ENCODE measurements at places on chromosomes 2 and 18. TPM values are rescaled to one million over a fixed set of nuclear protein-coding genes. Genes with fewer than 3 reads are reported as not detected.

GRCh38 chr2:16655445-16655837 lies 10.2 kb downstream of the CYRIA start:
- no peak for DNase-seq

DNA sequence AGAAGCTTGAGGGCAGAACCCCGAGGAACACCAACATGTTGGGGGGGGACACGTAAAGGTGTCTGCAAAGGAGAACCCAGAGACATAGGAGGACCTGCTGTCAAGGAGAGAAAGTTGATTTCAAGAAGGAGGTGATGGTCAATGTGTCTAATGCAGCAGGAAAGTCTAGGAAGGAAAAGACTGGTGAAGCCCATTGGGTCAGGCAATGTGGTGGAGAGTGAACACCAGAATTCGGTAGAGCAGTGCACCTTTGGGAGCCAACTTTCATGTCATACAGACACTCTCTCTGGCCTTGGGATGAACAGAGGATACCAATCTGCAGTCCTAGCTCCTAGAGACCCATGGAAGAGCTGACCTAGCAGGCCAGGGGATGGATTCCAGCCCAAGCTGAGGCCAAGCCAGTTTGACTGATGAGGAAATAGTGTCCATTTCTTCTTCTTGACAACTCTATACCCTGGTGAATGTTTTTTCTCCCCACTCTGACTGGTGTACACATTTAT lies 101.9 kb downstream of the MYCN start:
- DNase-seq, result no peak

DNA sequence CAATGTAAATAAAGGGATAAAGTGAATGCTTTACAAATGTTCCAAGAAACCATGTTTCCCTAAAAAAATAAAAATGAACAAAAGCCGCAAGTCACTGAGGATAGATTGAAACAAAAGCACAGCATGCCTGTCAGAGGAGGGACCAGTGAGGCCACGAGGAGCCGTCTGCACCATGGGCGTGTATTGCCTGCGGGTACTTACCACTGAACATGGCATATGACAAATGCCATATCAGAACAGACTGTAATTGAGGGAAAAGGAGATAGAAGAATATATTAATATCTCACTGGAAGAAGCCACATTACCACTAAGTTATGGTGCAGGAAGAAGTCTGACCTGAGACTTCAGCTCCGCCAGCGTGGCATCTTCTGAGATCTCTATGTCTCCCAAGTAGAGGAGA lies 75.8 kb downstream of the USP40 start:
- no peak for DNase-seq

DNA sequence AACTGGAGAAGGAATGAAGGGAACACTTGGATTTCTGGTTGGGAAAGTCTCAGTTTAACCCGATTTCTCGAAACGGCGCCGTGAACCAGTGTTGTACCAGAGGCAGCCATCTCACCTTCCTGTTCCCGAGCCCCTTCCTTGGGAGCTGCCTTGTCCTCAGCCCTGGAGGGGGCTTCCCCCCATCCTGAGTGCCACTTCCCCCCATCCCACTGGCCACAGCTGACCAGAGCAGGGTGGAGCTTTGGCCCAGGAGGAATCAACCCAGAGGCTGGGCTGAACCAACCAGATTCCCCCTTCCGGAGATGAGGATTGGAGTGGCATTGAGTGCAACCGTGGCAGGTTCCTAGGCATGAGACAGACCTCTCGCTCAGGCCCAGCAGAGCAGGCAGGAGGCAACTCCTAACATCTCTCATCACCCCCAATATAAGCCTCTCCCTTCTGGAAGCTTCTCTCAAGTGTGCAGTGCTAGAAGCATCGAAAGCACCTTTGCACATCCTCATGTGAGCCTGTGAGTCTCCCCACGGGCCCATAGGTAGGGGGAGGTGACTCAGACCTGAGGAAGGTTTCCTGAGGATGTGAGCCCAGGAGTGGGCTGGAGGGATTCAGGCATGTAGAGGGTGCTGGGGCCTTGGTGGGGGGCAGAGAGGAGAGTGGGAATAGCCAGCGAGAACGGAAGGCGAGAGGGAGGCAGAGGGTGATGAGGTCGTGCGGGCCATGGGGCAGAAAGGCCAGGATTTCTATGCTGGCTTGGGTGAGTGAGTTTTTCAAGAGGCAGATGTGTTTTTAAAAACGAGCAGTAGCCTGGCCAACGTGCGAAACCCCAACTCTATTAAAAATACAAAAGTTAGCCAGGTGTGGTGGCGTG lies 11.9 kb downstream of the NGEF start:
- no peak for DNase-seq

- DNase-seq, result peak; percentile 36
These were observed 428.3 kb downstream of the MBD2 start for GRCh38 chr18:53796040-53796729.

- DNase-seq, result peak; percentile 68
These were observed 485 bp upstream of the GALNT3 start for GRCh38 chr2:165794536-165794928.

GRCh38 chr2:15241201-15241600 lies 319.9 kb downstream of the NBAS start:
- DNase-seq, result no peak

- no peak for DNase-seq
These were observed at the start of gene TTR for GRCh38 chr18:31591628-31592027. Gene TTR (plus strand): TSS chr18:31591877. CDS start chr18:31591903, 26 bp downstream.

- no peak for DNase-seq
These were observed 678.0 kb downstream of the EPHA4 start for GRCh38 chr2:220894069-220894468.

- DNase-seq, result no peak
These were observed 7.5 kb downstream of the REL start for GRCh38 chr2:60888853-60889252.

GRCh38 chr2:119823734-119824334 lies 64.1 kb downstream of the PTPN4 start:
- DNase-seq, result peak; percentile 25

- no peak for DNase-seq
These were observed 258.1 kb downstream of the NAPG start for GRCh38 chr18:10783941-10784340.

DNA sequence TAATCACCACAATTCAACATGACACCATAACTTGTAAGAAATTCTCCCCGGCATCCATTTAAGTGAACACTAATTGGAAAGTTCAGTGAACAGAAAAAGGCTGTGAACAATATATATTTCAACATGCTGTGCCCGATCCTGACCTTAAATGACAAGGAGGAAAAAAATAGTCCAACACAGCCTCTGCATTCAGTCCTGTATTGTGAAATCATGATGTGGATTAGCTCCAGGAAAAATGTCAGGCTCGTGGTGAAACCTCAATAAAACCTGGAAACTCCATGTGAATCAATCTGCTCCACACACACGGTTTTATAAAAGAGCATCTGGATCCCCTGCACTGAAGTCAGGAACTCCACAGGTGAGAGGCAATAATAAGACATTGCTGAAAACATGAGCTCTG lies 145.4 kb upstream of the SPOPL start:
- DNase-seq, result no peak

DNA sequence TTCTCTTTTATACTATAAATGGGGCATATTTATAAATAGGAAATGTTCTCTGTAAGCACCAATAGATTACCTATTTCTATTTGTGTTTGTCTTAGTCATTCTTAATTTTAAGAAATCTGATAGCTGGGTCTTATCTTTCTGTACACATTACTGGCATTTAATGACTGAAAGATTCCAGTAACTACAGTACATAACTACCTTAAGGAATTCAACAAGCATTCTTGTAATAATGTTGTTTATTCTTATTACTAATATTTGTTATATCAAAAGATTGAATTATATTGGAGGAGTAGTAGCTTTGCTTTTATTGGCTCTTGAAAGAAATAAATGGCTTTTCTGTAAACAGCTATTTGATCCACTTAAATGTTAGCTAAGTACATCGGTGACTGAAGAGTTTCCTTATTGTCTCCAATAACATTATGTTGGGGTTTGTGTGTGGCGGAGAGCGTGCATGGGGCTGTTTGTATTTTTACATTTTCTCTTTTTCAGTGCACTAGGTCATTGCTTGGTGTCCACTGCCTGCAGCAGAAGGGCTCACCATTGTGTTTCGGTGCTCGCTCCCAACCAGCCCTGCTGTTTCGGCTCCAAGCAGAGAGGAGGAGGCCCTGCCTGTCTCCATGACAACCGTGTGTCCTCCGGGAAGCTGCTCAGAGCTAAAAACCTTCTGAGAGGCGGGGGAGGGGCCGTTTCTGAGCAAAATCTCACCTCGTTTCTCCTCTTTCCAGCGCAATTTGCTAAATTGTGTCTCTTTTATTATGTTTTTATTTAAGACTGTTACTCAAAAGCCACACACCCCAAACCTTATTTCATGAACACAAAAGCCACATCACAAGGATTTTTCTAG lies 112.5 kb upstream of the SLC38A11 start:
- no peak for DNase-seq

- no peak for DNase-seq
These were observed 645.6 kb downstream of the NYAP2 start for GRCh38 chr2:226045080-226045479.

DNA sequence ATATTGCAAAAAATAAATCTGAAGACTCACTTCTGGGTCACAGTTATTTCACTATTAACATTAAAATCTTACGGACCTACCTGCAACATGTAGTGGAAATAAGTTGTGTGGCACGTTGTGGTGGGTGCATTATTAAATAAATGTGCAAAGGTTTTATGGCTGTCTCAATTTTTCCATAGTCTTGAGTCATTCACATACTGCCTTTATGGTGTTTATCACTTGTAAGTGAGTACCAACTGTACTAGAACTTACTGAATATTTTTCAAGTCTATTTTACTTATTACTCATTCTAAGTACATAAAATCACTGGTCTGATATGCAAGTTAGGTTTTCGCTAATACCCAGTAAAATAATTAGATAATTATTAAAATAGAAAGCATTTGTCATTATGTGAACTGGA lies 47.6 kb upstream of the SLC30A6 start:
- DNase-seq, result no peak

- DNase-seq, result peak; percentile 38
These were observed 1.7 kb downstream of the STAM2 start for GRCh38 chr2:152173831-152174230.

DNA sequence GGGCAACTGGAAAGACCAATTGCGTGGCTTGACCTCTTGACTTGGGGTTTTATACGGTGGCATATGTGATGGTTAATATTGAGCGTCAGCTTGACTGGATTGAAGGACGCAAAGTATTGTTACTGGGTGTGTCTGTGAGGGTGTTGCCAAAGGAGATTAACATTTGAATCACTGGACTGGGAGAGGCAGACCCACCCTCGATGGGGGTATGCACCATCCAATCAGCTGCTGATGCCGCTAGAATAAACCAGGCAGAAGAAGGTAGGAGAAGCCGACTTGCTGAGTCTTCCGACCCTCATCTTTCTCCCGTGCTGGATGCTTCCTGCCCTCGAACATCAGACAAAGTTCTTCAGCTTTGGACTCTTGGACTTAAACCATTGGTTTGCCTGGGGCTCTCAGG lies 34.2 kb upstream of the YPEL5 start:
- DNase-seq, result no peak

DNA sequence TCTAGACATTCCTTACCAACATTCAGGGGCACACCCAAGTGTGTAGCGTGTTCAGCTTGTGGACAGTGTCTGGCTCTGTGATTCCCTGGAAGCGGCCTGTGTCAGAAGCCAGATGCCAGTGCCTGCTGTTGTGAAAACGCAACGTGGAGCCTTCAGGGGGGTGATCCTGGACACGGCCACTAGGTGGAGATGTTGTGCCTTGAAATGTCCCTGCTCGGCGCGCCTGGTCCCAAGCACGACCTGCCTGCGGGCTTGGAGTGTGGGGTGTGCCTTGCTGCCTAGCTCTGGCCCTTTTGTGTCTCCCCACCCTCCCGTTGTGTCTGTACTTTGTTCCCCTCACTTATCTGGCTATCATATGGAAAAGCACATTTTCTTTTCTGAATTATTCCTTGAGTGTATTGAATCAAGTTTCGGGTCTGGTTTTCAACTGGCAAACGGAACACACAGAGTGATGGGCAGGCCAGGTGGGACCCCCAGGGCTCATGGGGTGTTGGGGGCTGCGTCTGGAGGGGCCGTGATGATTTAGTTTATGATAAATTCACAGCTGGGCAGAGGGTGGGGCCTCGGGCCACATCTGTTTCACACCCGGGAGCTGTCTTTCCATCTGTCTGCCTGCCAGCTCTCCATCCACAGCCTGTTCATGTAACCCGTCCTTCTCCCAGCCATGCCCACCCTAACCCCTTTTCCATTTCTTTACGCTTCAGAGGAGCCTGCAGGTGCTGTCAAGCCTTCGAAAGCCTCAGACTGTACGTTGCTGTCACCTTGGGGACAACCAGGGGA lies 95.5 kb downstream of the DYSF start:
- peak; percentile 78 for DNase-seq

- DNase-seq, result no peak
These were observed 449.6 kb downstream of the SPAG16 start for GRCh38 chr2:213733893-213734292.

- DNase-seq, result no peak
These were observed 122.9 kb downstream of the TXNL1 start for GRCh38 chr18:56515522-56515921.

DNA sequence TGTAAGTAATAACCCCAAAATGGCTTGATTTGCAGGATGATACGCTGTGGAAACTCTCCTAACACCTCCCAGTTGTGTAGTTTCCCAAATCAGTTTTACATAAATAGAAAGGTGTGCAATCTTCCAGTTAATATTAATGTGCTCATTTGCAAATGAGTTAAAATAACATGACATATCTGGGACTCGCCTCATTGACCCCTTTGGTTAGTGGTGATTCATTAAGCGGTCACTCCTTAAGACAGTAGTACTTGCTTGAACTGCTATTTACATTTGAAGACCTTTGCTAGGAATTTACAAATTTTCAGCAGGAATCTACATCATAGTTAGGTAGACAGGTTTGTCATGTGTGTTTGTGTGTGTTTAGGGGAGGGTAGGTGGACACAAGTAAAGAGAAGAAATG lies 1367.7 kb upstream of the CELF4 start:
- DNase-seq, result no peak

- DNase-seq, result no peak
These were observed 24.8 kb downstream of the TTC27 start for GRCh38 chr2:32652555-32653209.

GRCh38 chr2:134039912-134040581 lies 213.8 kb upstream of the MGAT5 start:
- DNase-seq, result no peak

Gene COL6A3
- total RNA-seq, result 28.4 TPM

Gene ANKRD36C
- total RNA-seq, result 24.9 TPM

Gene NDC80
- total RNA-seq, result 6.8 TPM

Gene TGFA
- total RNA-seq, result 25.8 TPM

Gene ASPRV1
- total RNA-seq, result 0.82 TPM

Gene TCF7L1
- 3.2 TPM for total RNA-seq

Gene SCYGR4
- total RNA-seq, result not detected

Gene SULT1C4
- 0.59 TPM for total RNA-seq

Gene VPS4B
- 127 TPM for total RNA-seq

Gene SPATA3
- not detected for total RNA-seq

Gene CD226
- 1.1 TPM for total RNA-seq

Gene CXCR2
- 0.07 TPM for total RNA-seq

Gene ACADL
- total RNA-seq, result not detected

Gene ACVR2A
- 20.4 TPM for total RNA-seq

Gene GKN2
- total RNA-seq, result not detected

Gene RDH14
- 23.8 TPM for total RNA-seq

Gene MCEE
- total RNA-seq, result 23.2 TPM

Gene CRYGD
- total RNA-seq, result not detected
